ENCODE measurements at places on chromosomes 13 and 19. TPM values are rescaled to one million over a fixed set of nuclear protein-coding genes. Genes with fewer than 3 reads are reported as not detected.

MTUS2 gene
- 0.13 TPM for total RNA-seq

DNA sequence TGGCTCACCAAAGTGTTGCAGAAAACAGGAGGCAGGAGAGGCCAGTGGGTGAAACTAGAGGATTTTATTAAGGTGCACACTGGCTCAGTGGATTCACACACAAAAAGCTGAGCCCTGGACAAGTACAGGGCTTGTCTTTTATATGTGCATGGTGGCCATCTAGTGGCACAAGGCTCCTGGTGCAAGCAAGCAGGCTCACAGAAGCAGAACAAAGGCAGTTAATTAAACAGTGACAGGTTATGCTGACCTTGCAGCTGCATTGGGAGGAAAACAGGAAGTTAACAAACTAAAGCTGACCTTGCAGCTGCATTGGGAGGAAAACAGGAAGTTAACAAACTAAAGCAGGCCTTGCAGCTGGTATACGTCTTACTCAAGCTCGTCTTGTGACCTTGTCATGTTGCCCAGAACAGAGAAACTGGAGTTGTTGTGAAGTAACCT, 65.3 kb upstream of the ZNF681 start:
- DNase-seq: no peak

- DNase-seq: no peak
These were observed 444.8 kb downstream of the LIG4 start for GRCh38 chr13:107770541-107770940.

- peak; percentile 67 for DNase-seq
These were observed 5.4 kb downstream of the GATAD2A start for GRCh38 chr19:19410553-19411550.

DNA sequence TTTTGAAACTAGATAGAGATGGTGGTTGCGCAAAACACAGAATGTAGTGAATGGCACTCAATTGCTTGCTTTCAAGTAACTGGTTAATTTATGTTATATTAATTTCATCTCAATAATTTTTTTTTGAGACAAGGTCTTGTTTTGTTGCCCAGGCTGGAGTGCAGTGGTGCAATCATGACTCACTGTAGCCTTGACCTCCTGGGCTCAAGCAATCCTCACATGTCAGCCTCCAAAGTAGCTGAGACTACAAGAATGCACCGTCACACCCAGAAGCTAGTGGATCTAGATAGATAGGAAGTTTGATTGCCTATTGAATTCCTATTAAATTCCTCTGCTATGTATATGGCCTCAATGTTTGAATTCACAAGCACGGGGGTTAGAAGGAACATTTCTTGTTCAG, 26.4 kb upstream of the ADGRE2 start:
- DNase-seq: no peak

RXFP2 gene
- total RNA-seq: not detected

SIGLECL1 gene
- total RNA-seq: not detected

SIGLEC10 gene
- total RNA-seq: not detected

Data from GM23248 (cell line).